ENCODE measurements at places on chromosomes 16 and 17.

DNA sequence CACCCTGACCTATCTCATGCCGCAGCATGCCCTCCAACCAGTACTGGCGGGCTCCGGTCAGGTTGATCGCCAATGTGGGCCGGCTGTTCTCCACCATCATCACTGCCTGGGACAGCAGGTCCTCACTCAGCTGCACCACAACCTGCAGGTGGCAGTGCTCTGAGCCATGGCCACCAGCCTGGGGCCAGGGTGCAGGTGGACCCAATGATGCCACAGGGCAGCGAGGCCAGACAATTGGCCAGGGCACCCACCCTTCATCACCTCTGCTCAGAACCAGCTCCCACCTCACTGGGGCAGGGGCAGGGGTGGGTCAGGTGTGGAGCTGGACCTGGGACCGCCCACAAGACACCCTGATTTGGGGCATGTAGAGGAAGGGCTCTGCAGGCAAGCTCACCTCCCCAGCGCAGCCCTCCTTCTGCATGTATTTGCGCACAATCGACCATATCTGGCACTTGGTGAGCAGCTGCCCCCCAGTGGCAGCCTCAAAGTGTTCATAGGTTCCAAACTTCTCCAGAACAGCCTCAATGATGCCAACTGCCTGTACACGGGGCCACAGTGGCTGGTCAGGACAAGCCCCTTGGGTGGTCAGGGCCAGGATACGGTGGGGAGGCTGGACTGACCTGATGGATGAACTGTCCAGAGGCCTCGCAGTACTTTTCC is 4.2 kb downstream of the MATCAP1 start:
- no peak for DNase-seq

GRCh38 chr16:69005641-69006355 is 99.7 kb upstream of the HAS3 start:
- no peak for DNase-seq

DNA sequence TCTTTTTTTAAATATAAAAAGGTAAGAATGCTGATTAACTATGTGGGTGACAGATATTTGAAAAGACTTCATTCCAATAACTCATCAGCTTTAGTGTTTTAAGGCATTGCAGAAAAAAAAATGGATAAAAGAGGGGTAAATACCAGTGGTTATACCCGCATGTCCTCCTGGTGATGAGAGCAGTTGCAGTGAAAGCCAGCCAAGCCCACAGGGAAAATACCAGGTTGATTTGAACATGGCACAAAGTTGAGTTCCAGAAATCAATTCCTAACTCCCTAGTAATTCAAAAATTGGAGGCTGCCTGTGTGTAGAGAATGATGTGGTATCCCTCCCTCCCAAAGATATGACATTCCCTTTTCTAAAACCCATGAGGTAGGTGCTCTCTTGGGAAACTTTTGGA is 453.2 kb upstream of the SOX9 start:
- no peak for DNase-seq

GRCh38 chr17:58920773-58921172 is 165.1 kb downstream of the PPM1E start:
- no peak for DNase-seq

GRCh38 chr16:31143011-31143693 is 6.7 kb downstream of the PRSS36 start:
- no peak for DNase-seq
